Stimulated activated CD8-positive, alpha-beta memory T cell treated with anti-CD3 and anti-CD28 coated beads, Interleukin-15, amount 100 ng/mL, for 1 hour (primary cell): ENCODE measurements at places on chromosomes 11 and 22.

DNA sequence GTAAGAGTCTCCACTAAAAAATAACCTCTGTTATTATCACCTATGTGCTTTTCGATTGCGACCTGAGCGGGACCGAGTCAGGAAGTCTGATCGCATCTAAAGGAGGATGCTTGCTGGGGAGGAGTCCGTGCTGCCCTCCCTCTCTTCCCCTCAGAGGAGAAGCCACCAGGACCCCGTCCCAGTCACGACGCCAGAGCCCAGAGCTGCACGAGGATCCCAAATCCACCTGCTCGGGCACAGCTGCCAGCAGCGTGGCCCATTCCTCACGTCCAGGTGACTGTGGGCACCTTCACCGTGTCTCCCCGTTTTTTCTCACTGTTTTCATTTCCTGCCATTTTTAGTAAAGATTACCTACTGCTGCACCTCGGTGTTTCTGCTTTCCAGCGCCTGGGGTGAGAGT, 390.3 kb downstream of the BRD1 start:
- no peak for DNase-seq

GRCh38 chr11:64776875-64777274, 1.5 kb downstream of the SF1 start:
- no peak for DNase-seq

GRCh38 chr22:22940961-22941605, 53.5 kb downstream of the IGLL5 start:
- no peak for DNase-seq

GRCh38 chr22:44463151-44463550, 34.9 kb downstream of the RTL6 start:
- DNase-seq: no peak

DNA sequence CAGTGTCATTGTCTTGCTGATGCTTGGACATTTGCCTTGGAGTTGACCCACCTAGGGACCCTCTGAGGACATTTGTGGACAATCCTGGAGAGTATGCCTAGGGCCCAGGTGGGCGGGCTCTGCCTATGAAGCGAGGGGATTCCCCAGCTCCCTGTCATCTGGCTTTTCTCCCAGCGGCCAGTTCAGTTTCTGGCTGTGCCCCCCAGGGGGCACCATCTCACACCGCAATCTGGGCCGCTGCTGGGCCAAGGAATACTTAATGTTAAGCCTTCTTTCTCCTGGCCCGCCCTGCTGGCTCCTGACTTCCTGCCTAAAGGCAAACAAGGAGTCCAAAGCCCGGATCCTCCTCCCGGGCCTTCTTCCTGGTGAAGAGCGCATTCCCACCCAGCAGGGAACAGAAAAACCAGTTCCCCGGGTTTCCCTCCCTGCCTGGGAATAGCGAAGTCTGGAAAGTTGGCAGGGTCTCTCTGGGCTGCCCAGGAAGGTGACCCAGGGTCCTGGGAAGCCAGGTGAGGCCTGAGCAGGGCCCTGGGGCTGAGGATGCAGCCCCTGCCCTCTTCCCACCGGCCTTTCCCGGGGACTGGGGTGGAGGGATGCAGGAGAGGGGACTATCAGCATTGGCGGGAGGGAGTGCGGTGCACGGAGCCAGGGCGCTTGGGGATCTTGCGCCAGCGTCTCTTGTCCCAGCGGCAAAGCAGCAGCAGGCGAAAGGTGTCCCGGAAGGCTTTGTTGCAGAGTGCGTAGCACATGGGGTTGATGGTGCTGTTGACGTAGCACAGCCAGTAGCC, 11.9 kb downstream of the CHRM1 start:
- DNase-seq: no peak

GRCh38 chr22:46373159-46373558, 37.6 kb downstream of the TRMU start:
- DNase-seq: no peak

DNA sequence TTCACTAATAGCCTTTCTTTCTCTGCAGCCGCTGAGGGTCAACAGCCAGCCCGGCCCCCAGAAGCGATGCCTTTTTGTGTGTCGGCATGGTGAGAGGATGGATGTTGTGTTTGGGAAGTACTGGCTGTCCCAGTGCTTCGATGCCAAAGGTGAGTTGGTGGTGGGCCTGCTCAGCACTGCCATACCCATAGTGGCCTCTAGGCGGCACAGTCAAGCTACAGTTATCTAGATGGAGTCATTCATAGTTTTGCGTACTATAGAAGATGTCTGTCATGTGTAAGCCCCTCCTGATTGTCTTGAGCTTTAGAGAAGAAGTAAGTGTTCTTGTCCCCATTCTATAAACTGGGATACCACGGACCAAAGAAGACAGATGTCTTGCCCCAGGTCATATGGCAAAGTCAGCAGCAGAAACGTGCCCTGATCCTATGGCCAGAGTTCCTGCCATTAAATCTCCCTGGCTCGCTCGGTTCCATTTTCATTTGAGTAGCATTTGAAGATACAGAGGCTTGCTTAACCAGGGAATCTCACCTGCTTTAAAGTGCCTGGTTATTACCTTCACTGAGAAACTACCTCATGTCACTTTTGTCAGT, 42.1 kb upstream of the CRTAM start:
- DNase-seq: peak; percentile 63

GRCh38 chr11:131666006-131666405, 295.6 kb downstream of the NTM start:
- no peak for DNase-seq

DNA sequence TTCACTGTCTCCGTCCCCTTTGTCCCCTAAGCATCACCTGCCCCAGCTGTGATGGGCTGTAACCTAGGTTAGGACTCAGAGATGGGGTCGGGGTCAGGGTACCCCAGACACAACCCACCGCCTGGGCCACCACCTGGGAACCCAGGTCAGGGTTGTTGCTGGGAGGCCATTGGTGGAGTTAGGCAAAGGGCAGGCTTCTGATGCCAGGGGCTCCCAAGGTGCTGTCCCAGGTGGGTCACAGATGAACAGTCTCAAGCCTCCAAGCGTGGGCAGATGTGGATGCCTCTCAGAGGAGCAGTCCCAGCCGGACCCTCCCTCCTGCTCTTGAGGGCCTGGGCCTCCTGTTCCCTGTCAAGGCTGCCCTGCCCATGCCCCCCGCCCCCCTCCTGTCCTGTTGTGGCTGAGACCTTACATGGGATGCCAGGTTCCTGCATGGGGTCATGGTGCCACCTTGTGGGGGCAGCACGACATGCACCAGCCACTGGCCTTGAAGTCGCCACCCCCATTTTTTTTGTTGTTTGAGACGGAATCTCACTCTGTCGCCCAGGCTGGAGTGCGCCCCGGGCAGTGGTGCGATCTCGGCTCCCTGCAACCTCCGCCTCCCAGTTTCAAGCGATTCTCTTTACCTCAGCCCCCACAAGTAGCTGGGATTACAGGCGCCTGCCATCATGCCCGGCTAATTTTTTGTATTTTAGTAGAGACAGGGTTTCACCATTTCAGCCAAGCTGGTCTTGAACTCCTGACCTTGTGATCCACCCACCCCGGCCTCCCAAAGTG, 12.1 kb downstream of the GATD1 start:
- peak; percentile 45 for DNase-seq

- no peak for DNase-seq
Observed at GRCh38 chr11:8767466-8768142, 85.0 kb downstream of the RPL27A start.

GRCh38 chr11:111911563-111912401, at the start of gene CRYAB:
TSS of gene CRYAB (minus strand) at chr11:111911770. CDS start at chr11:111911724, 46 bp downstream.
- DNase-seq: no peak

DNA sequence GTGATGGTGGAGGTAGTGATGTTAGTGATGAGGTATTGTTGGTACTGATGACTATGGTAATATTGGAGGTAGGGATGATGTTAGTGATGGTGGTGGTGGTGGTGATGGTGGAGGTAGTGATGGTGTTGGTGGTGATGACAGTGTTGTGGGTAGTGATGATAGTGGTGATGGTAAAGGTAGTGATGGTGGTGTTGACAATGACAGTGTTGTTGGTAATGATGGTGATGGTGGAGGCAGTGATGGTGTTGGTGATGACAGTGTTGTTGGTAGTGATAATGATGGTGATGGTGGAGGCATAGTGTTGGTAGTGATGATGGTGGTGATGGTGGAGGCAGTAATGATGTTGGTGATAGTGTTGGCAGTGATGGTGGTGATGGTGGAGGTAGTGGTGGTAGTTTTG, 65.1 kb downstream of the MYO7A start:
- DNase-seq: no peak

- DNase-seq: no peak
Observed at GRCh38 chr11:70145071-70145470, 58.0 kb upstream of the FADD start.

DNA sequence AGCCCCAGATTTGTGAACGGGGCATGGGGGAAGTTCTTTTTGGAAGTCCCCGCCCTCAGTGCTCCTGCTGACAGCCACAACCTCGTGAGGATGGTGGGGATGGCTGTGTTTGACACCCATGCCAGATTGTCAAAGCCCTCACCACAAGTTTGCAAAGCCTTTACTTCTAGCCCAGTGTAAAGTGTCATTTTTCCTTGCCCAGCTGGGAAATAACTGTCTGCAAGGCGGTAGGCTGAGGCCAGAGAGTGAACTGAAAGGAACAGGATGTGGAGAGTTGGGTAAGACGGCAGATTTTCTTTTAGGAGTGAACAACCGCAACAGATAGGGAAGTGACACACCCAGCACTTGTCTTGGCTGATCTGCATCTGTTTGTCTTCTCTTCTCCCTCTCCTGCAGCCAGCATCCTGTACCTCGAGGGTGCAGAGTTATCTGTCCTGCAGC, 13.6 kb downstream of the IL17RA start:
- no peak for DNase-seq

- DNase-seq: peak; percentile 29
Observed at GRCh38 chr11:35040221-35040942, 98.6 kb upstream of the CD44 start.
